ENCODE measurements at places on chromosomes 4 and X.

GRCh38 chrX:404656-405055, 17.9 kb upstream of the PPP2R3B start:
- DNase-seq = no peak

- peak; percentile 36 for DNase-seq
These were observed 61.3 kb upstream of the NFKB1 start for GRCh38 chr4:102439812-102440211.

DNA sequence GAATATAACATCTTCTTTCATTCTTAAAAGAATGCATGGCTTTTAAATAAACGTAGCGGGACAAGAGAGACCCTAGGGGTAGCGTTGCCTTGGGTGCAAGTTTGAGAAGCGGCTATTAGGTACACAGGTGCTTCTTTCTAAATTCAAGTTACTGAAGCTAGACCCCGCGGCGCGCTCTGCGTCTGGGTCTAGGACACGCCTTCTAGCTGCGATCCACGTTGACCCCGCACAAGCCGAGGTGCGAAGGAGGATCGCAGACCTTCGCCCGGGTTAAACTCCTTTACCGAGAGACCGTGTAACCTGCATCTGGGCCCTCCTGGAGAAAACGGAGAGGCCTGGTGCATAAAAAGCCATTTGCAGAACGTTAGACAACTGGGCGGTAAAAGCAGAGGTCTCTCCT, 25.5 kb upstream of the EXOC1L start:
- DNase-seq = no peak

DNA sequence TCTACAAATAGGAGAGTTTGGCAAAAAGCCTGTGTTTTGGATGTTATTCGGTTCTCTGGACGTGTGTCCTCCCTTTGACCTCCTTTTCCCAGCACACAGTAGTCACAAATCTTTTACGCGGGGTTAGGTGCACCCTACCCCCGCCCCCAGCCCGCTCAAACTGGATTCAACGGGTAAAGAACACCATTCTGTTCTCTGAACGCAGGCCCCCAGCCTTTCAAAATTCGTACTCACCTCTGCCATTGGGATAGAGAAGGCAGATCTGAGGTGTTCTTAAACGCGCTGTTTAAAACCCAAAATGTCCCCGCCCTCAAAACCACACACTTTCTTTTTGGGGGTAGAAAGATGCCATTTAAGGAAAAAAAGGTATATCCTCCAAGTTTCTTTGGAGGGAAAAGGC, 2.7 kb downstream of the LEF1 start:
- DNase-seq = no peak

DNA sequence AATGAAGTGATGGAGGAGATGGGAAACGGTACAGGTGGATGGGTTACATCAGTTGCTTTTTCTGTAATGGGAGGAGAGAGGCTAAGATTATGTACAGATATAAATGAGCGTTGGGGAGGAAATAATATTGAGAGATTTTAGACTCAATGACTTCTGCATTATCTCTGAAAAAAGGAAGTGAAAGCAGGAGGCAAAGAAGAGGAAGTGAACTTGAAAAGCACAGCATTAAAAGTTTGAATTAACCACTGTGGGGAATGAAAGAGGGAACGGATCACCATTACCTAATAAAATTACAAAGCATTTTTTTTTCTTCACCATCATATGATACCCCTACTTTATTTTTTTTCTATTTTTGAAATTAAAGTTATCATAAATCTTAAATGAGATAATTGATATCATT, 1025.5 kb downstream of the RPA4 start:
- no peak for DNase-seq

GRCh38 chr4:150327262-150327780, 249.1 kb downstream of the DCLK2 start:
- no peak for DNase-seq

GRCh38 chr4:2871911-2872310, 28.3 kb downstream of the ADD1 start:
- DNase-seq = no peak

DNA sequence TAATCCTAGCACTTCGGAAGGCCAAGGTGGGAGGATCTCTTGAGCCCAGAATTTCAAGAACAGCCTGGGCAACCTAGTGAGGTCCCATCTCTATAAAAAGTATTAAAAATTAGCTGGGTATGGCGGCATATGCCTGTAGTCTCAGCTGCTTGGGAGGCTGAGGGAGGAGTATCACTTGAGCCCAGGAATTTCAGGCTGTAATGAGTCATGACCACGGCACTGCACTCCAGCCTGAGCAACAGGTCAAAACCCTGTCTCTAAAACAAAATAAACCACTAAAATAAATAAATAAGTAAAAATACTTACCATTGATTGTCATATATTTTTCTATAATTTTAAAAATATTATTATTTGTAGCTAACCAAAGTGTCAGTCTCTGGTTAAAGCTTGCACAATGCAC, 315.6 kb upstream of the SMIM31 start:
- DNase-seq = peak; percentile 6

GRCh38 chr4:128950796-128951195, 141.3 kb downstream of the JADE1 start:
- no peak for DNase-seq

DNA sequence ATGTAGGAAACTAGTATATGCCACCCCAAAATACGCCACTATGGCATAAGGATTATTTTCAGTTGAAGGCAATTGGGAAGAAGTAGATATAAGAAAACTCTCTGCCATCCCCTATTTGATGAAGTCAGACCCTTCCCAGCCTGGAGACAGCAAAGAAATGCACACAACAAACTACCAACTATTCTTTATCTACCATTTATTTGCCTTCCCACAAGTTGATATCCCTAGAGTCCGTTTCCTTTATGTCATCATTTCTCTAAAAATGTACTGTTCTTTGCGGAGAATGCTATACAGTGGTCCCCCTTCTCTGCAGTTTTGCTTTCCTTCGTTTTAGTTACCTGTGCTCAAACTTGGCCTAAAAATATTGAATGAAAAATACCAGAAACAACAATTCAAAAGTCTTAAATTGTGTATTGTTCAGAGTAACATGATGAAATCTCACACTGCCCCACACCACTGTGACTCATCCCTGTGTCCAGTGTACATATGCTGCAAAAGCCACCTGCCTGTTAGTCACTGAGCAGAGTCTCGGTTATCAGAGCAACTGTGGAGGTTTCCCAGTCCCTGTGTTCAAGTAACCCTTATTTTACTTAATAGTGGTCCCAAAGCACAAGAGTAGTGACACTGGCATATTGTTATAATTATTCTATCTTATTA, 152.3 kb downstream of the WDFY3 start:
- peak; percentile 78 for DNase-seq

DNA sequence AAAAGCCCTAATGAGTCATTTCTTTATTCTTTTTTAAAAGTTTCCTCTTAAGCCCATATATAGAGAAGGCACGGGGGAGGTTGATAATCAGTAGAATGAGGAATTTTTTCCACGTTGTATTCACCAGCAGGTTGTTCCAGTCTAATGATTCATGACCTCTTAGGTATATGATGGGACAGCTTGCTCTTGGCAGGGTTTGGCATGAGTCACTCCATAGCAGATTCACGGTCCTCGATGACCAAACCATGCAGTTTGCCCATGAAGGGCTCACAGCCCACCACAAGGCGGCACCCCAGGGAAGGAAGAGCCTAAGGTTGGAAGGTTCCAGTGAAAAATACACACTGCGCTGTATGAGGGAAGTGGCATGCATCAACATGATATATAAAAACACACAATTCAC, 623.8 kb upstream of the DIPK2B start:
- peak; percentile 84 for DNase-seq

GRCh38 chr4:2079926-2080325, 20.8 kb downstream of the NAT8L start:
- no peak for DNase-seq

- DNase-seq = no peak
These were observed 197.3 kb downstream of the CFAP299 start for GRCh38 chr4:80532674-80533333.

DNA sequence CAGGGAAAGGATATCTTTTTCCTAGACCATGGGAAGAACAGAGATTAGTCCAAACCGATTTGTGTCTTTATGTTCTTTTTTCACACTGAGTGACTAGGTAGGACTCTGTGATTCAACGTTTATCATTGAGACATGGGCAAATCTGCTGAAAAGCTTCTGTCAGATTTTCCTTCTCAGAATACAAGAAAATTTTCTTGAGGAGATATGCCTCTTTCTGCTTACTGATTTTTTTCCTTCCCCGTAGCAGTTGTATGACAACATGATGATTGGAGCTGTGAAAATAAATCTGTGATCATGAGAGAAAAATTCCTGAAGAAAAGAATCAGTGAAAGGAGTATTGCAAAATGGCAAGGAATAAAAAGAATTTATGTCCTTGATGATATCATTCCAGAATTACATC, 130.6 kb upstream of the FAT4 start:
- no peak for DNase-seq

DNA sequence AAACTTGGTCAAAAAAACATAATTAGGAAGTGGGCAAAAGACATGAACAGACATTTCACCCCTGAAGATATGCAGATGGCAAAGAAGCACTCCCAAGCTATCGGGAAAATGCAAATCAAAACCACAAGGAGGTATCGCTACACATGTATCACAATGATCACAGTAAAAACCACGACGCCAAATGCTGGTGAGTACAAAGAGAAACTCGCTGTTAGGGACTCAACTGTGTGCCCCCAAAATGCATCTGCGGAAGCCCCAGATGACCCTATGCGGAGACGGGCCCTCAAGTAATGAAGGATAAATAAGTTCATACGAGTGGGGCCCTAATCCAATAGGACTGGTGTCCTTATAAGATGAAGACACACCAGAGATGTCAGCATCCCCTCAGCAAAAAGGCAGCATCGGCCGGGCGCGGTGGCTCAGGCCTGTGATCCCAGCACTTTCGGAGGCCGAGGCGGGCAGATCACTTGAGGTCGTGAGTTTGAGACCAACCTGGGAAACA, 10.2 kb downstream of the GAK start:
- no peak for DNase-seq

DNA sequence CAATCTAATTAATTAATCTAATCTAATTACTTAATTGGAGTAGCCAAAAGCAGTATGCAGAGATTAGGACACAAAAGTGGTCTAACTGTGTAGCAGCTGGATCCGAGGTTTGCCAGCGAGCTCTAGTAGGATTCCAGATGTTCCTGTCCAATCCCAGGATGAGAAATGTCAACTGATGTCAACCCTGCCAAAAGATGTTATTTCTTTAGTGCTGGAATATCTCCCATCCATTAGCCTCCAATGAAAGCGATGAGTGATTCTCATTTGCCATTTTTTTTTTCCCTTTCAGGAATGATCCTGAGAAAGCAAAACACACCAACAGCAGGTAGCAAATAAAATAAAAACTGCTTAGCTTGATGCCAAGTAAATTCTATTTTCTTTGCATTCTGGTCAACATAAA, 372.9 kb downstream of the STIM2 start:
- no peak for DNase-seq

DNA sequence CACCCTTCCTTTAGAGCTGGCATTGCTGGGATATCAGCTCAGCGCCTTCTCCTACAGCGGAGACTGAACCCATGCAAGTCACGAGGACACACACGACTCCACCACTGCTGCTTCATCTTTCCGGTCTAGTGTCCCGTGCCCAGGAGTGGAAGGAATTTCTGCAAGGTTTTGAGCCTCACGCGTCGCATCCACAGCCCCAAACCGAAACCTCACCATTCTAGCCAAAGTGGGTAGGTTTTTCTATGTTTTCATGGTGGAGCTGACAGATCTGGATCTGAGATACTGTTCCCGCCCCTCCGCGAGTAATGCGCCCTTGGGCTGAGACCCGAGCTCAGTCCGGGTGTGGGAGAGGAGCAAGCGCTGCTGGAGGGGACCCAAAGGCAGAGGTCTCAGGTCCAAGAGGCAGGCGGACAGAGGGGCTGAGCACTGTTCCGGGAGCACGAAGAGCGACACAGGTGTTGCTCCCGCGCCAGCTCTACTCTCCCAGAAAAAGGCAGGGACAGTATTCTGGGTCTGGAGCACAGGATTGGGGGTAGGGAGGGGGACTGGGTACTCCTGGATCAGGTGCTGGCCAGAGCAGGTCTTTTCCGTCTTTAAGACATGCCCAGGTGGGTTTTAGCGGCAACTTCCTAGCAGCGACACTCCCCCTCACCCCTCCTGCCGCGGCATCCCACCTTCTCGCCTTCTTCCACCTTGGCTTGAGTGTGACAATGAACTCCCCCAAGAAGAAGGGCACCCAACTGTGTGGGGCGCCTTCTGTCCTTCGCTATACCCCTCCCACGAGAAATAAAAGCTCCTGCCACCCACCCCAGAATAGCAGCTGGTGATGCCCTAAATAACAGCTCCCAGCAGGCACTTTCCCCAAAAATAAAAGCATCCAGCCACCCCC, 1.8 kb downstream of the EPHA5 start:
- DNase-seq = peak; percentile 12

- DNase-seq = no peak
These were observed 55.3 kb downstream of the AMOT start for GRCh38 chrX:112785344-112785743.

DNA sequence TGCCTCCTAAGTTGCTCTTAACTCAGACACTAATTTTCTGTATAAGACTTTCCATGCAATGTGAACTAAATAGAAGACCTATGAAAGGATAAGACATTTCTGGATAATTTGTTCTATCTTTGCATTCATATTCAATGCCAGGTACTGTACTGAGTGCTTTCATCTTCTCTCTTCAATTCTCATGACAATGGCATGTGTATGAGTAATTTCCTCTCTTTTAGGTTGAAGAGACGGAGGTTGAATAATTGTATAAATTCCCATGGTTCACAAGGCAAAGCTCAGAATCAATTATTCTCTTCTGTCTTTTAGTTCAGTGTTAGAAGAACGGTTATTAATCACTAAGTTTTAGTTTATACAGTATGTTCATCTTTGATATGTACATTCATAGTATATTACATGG, 29.3 kb upstream of the CFAP299 start:
- no peak for DNase-seq

DNA sequence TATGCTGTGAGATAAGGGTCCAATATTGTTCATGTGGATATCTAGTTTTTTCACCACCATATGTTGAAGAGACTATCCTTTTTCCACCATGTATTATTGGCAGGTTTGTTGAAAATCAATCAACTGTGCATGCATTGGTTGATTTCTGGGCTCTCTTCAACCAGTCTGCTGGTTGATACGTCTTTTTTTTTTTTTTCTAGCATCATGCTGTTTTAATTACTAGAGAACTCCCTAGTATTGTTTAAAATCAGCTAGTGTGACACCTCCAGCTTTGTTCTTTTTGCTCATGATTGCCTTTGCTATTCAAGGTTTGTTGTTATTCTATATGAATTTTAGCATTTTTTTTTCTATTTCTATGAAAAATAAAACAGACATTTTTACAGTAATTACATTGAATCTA, 123.9 kb downstream of the SLC7A11 start:
- no peak for DNase-seq
